ENCODE measurements at places on chromosomes 5 and 9.
A peak's percentile ranks its signal among the peaks of the same experiment; 100 is the strongest.

GRCh38 chr9:124290743-124291554 lies 33.2 kb downstream of the NEK6 start:
- DNase-seq, result no peak

DNA sequence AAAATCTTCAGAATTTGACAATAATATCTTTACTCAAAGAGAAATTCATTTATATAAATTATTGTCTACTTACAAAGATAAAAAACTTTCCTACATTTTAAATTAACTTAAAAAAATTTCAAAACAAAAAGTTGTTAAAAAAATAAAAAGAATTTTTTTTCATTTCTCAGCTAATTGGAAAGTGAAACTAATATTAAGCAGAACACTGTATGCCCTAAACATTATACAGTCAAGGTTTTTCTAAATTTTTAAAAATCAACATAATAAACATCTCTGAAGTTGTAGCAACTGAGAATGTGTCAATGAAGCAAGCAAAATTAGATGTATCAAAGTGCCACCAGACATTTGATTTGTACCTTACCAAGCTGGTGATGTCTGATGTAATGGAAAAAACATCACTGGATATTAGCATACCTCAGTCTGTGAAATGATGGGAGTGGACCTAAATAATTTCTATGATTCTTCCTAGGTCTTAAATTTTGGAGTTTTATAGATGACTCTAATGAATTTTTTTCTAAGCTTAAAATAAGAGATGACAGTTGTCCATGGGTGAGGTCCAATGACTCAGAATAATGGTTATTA lies 290.1 kb downstream of the ADAMTS6 start:
- no peak for DNase-seq

- DNase-seq, result peak; percentile 3
These were observed 245.4 kb downstream of the MPDZ start for GRCh38 chr9:13033959-13034693.

DNA sequence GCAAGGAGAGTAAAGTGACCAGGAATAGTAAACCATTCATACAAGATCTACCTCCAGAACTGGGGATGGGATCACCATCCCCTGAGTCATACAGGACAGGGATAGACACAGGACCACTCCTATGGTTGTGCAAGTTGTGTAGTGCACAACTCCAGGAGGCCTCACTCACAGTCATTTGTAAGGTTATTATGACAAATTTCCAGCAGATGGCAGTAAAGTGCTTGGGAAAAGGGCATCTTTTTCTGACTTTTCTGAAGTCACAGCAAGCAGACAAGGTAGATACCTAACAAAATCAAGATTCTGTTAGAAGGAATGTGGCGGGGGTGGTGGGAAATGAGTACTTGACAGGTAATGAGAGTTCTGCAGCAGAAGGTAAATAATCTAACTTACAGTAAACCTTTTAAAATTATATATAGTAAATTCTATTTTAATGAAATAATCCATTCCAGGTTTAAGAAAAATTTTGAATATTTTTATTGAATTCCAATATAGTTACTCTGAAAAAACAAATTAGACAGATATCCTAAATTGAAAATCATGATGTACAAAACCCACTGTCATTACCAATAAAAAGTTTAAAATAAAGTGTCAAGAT lies 16.7 kb upstream of the KIF27 start:
- peak; percentile 10 for DNase-seq

- DNase-seq, result peak; percentile 63
These were observed 11.6 kb upstream of the IL12B start for GRCh38 chr5:159341906-159342310.

GRCh38 chr9:129258124-129258822 lies 80.2 kb upstream of the IER5L start:
- peak; percentile 95 for DNase-seq

GRCh38 chr5:141412854-141413539 lies at the start of gene PCDHGA10:
TSS of gene PCDHGA10 (plus strand) at chr5:141412987. CDS start at chr5:141413176, 189 bp downstream.
- peak; percentile 65 for DNase-seq

All from stimulated activated CD4-positive, alpha-beta T cell treated with anti-CD3 and anti-CD28 coated beads, Interleukin-15, amount 100 ng/mL, for 24 hours (primary cell).